D341Med (cell line): ENCODE measurements at places on chromosomes 7 and 10.

GRCh38 chr10:32315424-32315823 is 31.5 kb downstream of the EPC1 start:
- no peak for DNase-seq

- no peak for DNase-seq
Observed at GRCh38 chr7:126005064-126005463, 1075.4 kb upstream of the POT1 start.

GRCh38 chr7:46133751-46134150 is 212.7 kb upstream of the IGFBP3 start:
- no peak for DNase-seq

GRCh38 chr7:79096361-79096805 is 357.1 kb downstream of the MAGI2 start:
- DNase-seq, result no peak

- DNase-seq, result peak; percentile 78
Observed at GRCh38 chr7:131546583-131547141, 9.8 kb downstream of the PODXL start.

GRCh38 chr7:91512958-91513357 is 248.7 kb downstream of the FZD1 start:
- DNase-seq, result no peak
